ENCODE measurements at places on chromosomes 2 and 18.

DNA sequence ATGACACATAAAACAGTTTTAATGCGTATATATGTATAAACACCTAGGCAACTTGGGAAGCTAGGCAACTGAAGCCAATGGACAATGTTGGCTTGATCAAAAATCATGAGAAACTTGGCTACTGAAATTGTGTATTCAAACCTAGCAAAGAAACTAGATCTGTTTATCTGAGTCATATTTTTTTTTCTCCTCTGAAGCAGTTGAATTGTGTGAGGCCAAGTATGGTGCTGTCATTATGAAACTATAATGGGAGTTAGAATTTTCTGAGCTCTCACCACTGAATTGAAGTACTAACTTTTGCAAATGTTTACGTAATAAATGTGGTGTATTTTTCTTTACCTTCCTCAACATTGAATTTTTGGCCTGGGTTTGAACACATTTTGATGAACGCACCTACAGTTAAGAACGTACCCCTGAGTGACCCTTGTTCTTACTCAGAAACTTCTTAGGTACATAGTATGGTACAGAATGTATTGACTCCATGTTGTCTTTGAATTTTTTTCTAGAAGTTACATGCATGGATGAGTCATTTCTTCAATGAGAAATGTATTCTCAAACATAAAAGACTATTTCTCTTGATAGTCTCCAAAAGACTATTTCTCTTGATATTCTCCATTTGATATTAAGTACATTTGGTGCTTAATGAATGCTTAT lies 23.8 kb downstream of the CD28 start:
- peak; percentile 20 for DNase-seq

DNA sequence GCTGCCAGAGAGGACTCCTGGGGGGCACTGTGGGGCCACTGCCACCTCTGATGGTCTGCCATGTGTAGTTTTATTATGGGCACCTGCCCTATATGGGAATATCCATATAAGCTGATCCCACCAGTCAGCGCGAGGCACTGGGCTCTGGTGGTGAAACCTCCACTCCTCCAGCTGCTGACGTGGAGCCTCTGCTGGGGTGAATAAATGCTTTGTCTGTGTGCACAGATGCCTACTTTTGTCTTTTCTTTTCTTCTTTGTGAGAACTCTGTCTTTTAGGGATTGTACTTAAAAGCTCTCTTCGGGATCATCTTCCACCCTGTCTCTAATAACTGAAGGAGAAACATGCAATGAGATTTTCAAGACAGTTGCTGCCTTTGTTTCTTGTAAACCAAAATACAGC lies 68.9 kb upstream of the NCK2 start:
- DNase-seq = no peak

DNA sequence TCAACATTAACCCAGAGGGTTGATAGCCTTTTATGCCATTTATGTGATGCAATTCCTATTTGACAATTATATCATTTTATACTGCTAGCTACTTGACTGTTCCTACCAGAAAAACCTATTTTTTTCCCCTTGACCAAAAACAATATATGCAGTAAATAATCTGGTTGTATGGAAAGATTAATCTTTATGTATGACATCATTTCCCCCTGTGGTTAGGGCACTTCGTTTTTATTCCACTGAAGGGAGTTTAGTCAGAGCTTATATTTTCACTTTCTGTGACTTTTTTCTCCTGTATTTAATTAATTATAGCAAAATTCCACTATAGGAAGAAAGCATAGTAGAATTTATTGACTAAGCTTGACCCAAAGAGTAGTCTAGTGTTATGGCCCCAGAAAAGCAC lies 107.6 kb downstream of the HAUS1 start:
- peak; percentile 46 for DNase-seq

DNA sequence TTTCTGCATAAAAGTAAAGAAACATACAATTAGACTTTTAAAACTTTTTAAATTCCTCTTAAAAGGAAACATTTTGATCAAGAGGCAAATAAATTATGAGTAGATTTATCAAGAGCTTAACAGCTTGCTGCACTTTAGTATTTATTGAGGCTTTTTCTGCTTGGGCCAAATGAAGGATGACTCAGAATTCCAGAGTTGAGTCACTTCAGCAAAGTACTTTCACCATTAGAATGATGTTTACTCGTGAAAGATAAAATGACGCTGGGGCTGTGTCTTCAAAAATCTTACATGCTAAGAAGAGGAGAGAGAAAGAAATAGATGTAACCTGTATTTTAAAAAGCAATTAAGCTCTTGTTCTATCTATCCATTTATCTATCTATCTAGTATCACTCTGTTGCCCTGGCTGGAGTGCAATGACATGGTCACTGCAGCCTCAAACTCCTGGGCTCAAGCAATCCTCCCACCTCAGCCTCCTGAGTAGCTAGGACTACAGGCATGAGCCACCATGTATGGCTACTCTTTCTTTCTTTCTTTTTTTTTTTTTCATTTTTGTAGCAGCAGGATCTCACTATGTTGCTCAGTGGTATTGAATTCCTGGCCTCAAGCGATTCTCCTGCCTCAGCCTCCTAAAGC lies 75.3 kb upstream of the RIOK3 start:
- peak; percentile 80 for DNase-seq

GRCh38 chr18:13379930-13380690 lies 161.6 kb downstream of the LDLRAD4 start:
- no peak for DNase-seq

DNA sequence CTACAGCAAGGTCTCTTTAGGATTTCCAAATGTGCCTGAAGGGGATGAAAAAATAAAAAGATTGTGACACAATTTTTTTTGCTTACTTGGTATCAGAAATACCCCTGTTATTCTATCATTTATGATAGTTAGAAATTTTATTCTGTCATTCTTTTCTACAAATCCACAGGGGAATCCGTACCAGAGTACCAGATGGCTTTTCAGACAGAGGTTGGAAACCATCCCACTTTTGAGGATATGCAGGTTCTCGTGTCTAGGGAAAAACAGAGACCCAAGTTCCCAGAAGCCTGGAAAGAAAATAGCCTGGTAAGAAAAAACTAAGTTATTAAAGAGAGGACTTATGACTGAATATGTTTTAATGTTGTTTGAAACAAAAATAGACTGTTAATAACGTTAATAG lies 92.6 kb upstream of the FAM117B start:
- DNase-seq = no peak

DNA sequence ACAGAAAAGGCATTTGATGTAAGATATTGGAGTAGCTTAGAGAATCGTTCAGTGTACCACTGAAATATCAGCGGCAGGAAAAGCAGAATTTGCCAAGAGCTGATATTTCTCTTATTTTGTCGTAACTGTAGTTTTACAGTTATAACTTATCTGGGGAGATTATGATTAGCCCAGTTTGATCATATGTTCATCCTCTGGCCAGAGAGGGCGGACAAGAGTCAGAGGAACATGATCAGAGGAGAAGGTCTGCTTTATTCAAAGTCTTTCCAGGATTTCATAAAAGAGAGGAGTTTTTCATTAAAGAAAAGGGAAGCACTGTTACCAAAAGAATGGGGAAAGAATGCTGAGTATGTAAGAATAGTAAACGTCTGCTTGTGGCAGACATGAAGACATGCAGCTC lies 1655.6 kb downstream of the DPP10 start:
- DNase-seq = no peak

- no peak for DNase-seq
Measured at GRCh38 chr18:58714259-58714658, 43.0 kb downstream of the MALT1 start.

DNA sequence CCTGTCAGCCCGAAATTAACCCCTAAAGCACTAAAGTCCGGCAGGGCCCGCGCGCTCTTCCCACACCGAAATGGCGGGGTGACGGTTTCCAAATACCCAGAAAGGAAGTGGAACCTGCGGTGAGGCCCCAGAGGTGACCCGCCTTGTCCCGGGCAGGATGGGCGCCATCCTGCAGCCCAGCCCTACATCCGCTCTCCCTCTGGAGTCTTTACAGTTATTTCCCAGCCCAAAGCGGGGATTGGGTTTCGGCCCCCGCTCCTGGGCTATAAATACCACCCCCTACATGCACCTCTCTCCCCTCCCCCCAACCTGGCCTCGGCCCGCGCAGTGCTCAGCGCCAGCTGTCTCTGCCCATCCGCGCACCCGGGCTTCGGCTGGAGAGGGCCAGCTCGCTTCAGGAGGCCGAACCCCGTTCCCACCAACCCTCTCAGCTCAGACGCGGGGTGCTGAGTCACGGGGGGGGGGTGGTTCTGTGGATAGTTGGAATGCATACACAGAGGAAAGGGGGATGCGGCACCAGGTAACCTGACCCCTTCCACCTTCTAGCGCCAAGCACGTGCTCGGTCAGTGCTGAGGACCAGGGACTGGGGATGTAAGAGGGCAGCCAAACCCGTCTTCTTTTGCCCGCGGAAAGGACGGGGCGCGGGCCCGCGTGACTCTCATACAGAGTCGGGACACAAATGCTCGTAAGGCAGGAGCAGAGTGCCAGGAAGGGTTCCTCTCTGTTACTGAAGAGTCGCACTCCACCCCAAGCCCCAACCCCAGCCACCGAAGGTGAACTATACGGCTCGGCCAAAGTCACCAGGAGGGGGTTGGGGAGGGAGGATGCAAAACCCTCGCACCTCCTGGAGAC lies at the start of gene TUBA4B:
Gene TUBA4B (plus strand): TSS at position 344 of the 853 bp plus-strand sequence. CDS start 165 bp downstream, at position 509.
- peak; percentile 31 for DNase-seq

- DNase-seq = no peak
Measured at GRCh38 chr2:222609381-222609780, 46.5 kb downstream of the FARSB start.

- DNase-seq = no peak
Measured at GRCh38 chr2:44807201-44808025, 134.1 kb upstream of the SIX3 start.

GRCh38 chr18:57436191-57436964 lies 1.2 kb downstream of the ONECUT2 start:
- DNase-seq = no peak

DNA sequence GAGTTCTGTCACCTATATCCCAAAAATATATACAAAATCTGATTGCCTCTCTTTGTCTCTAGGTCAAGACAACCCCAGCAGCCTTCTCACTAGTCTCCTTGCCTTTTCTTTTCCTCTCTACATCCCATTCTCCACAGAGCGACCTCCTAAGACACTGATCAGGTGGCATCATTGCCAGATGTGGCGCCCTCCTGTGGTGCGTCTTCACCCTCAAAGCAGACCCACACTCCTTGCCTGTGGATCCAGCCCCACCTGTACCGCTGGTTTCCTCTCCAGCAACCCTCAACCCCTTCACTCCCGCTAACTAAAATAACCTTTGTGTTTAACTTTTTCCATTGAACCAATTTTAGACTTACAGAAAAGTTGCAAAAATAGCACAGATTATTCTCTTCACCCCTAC lies 273.3 kb downstream of the GLI2 start:
- DNase-seq = no peak

GRCh38 chr2:113910967-113911678 lies 21.2 kb downstream of the ACTR3 start:
- DNase-seq = no peak

DNA sequence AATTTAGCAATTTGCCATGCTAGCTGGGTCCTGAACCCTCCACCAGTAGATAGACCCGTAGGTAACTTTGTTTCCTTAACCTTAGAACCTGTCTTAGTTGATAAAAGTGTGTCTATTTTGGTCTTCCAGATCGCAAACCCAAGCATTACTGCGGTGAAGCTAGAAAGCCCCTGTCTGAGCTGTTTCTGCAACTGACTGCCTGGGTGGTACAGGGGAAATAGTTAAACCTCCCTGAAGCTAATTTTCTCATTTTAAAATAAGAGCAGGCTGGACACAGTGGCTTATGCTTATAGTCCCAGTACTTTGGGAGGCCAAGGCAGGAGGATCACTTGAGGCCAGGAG lies 101.7 kb upstream of the MSH2 start:
- DNase-seq = no peak

- DNase-seq = no peak
Measured at GRCh38 chr2:207224791-207225482, 59.2 kb upstream of the KLF7 start.

DNA sequence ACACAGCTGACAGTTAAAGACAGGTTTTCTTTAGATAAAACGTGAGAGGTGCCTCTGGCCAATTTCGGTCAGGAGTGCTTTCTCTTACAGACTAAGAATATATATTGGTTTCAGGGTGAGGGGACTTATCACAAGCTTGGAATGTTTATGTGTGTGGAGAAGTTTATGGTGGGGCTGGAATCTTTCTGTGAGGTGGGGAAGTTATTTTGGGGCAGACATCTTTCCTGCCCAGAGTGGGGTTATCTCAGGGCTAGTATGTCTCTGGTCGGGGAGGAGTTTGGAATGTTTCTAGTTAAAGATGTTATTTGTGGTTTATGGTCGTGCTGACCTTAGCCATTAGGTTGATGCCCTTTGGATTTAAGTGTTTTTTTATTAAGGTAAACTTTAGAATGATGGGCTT lies 115.2 kb downstream of the SLC5A7 start:
- DNase-seq = no peak

DNA sequence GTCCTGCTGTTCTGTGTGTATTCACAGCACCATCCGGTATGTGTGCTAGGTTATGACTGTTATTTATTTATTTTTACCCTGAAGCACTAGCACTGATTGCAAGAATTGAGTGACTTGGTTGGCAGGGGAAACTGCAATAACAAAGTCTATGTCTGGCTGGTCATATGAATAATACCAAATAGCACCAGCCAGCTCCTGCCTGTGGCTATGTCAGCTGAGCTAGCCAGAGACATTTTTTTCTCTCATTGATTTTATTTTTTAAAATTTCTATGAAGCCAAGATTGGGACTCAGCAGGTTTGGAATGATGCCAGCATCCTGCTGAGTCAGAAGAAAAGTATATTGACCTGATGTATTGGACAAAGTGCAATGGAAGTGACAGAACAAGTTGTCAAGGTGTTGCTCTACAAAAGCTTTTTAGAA lies 188.5 kb upstream of the CDH2 start:
- no peak for DNase-seq

DNA sequence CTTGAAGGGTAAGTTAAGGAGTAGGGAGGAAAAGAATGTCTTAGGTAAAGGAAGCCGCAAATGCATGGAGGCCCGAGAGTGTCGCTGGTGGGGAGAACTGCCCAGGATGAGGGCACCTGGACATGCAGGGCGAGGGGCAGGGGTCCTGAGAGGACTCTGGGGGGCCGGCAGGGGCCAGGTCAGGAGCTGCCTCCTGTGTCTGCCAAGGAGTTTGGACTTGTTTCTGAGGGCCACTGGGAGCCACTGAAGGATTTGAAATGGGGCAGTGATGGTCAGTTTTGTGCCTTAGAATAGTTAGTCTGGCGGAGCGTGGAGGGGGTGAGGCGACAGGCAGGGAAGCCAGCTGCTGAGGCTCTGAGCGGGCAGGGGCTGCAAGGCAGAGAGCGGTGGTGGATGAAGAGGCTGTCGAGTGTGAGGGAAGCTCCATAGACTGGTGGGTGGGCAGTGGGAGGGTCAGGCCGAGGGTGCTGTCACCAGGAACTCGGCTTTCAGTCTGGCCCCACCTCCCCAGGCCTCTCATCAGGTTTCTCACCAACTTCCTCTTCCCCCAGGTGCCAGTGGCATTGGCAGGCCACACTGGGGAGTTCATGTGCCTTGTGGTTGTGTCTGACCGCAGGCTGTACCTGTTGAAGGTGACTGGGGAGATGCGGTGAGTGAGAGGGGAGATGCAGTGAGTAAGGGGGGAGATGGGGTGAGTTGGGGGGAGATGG lies 14.7 kb upstream of the SLC4A3 start:
- DNase-seq = no peak

Measured in AG08395 (cell line).